ENCODE measurements at places on chromosomes 16 and 17. TPM values are rescaled to one million over a fixed set of nuclear protein-coding genes. Genes with fewer than 3 reads are reported as not detected.

HSF5 gene
- total RNA-seq, result not detected

DUSP14 gene
- total RNA-seq, result 23.1 TPM

SOX8 gene
- 1.8 TPM for total RNA-seq

SRP68 gene
- 100 TPM for total RNA-seq

LRRC75A gene
- total RNA-seq, result 1.2 TPM

PYY gene
- not detected for total RNA-seq

USP43 gene
- 7.3 TPM for total RNA-seq

HAGHL gene
- 41.1 TPM for total RNA-seq

AOC2 gene
- 0.85 TPM for total RNA-seq

GRCh38 chr16:89003831-89004208, 26.8 kb upstream of the CBFA2T3 start:
- no peak for DNase-seq

GRCh38 chr17:41492771-41493170, 3.1 kb upstream of the KRT36 start:
- DNase-seq, result no peak

DNA sequence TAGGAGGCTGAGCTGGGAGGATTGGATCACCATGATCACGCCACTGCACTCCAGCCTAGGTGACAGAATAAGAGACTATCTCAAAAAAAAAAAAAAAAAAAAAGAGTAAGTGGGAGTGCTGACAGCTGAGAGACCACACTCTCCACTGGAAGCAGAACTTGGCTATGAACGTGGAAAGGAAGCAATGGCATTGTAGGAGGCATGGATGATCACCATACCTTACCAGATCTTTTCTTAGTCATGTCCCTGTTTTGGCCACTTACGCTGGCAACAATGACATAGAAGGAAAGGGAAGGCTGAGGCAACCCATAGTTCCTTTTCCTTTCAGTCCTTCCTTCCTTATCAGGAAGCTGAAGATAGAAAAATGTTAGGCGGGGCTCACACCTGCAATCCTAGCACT, 3.7 kb upstream of the ATP1B2 start:
- no peak for DNase-seq

- DNase-seq, result no peak
Observed at GRCh38 chr16:20763461-20764232, at the start of gene ACSM3. TSS of gene ACSM3 (plus strand) at chr16:20764014. CDS start at chr16:20770035, 6,021 bp downstream.

GRCh38 chr17:73371836-73372235, 60.0 kb upstream of the CDC42EP4 start:
- DNase-seq, result no peak

DNA sequence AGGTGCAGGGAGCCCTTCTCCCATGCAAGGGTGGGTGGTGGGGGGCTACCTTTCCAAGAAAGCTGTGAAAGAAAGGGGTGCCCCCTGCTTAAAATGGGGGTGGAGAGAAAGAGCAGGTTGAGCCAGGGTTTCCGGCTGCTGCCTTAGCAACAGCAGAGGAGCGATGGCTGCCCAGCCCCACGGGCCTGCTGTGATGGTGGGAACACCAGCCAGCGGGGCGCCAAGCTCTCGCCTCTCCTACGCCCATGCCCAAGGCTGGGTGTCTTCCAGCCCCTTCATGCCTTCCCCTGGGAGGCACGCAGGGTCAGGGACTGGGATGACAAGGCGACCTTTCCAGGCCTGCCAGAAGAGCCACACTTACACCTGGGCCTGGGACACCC, 3.0 kb downstream of the FMNL1 start:
- DNase-seq, result no peak

DNA sequence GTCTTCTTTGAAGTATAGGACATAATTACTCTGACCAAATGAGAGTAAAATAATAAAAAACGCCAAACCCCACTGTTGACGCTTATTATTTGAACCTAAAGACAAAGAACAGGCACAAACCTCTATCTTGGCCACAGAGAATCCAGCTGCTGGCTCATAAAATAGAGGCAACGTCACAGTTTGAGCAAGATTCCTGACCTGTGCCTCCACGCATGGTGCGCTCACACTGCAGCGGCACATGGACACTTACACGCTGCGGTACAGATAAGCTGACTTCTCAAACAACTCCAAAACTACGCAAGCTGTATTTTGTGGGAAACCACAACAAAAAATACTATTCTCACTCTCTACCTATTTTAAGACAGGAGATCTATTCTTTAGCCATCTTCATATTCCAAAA, 38.8 kb upstream of the TRAP1 start:
- no peak for DNase-seq

DNA sequence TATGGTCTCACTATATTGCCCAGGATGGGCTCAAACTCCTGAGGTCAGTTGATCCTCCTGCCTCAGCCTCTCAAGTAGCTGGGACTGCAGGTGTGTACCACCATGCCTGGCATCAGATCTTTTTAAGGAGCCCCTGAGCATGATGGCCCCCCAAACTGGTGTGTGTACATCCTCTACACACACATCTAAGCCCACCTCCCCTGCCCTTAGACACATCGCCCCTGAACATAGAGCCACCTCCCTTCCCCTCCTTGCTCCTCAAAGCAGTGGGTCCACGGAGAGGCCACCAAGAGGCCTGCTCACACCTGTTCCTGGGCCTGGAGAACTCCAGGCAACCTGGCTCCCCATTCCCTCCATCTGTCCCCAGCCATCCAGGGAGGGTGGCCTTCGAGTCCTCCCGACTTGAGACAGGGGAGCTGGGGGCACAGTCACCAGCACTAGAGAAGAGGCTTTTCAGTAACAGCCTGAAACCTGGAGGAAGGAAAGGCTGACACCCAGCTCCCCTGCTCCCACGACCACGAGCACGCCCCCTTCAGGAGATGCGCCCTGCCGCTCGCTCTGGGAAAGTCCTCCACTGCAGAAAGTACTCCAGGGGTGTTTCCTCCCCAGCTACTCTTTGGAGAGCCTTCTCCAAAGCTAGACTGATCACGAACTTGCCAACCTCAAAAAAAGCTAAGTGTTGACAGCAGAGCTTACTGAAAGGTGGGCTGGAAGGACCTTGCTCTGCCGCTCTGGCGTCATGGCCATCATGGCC, 12.6 kb upstream of the PRR29 start:
- no peak for DNase-seq

GRCh38 chr17:40450175-40450574, 6.9 kb downstream of the IGFBP4 start:
- DNase-seq, result no peak

GRCh38 chr17:2347805-2348685, 10.7 kb downstream of the SGSM2 start:
- DNase-seq, result no peak

GRCh38 chr17:67491009-67491680, 114.1 kb downstream of the PITPNC1 start:
- DNase-seq, result no peak

GRCh38 chr17:66702106-66702936, 132.6 kb upstream of the CACNG5 start:
- DNase-seq, result peak; percentile 72

GRCh38 chr16:46789499-46790414, 41.2 kb downstream of the C16orf87 start:
- DNase-seq, result no peak

- no peak for DNase-seq
Observed at GRCh38 chr16:20049831-20050230, 23.9 kb downstream of the GPR139 start.

- no peak for DNase-seq
Observed at GRCh38 chr16:61887903-61888302, 148.3 kb downstream of the CDH8 start.

DNA sequence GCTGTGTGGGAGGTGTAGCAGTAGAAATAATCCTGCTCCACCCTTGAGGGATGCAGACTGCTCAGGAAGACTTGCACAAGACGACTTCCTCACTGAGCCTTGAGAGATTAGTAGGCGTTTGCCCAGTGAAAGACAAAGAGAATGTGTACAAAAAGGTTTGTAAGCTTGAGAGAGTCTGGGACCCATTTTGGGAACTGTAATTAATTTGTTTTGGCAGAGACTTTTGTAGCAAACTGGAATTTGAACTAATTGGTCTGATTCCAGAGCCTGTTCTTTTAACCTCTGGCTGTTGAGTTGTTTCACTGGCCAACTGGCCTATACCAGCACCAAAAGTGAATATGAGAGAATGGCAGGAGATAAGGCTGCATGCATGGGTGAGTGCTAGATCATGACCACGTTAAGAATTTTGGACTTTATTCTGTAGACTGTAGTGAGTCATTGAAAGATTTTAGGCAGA, 75.5 kb downstream of the AATF start:
- no peak for DNase-seq

DNA sequence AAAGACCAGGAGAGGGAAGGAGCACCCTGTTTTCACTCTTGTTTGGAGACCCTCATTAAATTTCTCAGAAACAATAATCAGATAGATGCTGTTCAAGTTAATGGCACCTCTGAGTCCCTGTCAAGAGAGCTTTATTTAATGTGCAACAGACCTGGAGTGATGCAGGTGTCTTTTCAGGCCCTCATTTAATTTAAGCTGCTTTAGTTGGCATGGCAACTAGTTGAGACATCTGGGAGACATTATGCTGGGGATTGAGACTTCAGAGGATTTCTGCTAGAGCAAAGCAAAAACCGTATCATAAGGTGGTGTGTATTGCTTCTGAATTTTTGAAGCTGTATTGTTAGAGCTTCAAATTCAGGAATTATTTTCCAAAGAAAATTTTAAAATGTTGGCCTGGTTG, 108.5 kb downstream of the NLK start:
- no peak for DNase-seq

GRCh38 chr17:3983606-3984484, 19.6 kb upstream of the ATP2A3 start:
- DNase-seq, result no peak

DNA sequence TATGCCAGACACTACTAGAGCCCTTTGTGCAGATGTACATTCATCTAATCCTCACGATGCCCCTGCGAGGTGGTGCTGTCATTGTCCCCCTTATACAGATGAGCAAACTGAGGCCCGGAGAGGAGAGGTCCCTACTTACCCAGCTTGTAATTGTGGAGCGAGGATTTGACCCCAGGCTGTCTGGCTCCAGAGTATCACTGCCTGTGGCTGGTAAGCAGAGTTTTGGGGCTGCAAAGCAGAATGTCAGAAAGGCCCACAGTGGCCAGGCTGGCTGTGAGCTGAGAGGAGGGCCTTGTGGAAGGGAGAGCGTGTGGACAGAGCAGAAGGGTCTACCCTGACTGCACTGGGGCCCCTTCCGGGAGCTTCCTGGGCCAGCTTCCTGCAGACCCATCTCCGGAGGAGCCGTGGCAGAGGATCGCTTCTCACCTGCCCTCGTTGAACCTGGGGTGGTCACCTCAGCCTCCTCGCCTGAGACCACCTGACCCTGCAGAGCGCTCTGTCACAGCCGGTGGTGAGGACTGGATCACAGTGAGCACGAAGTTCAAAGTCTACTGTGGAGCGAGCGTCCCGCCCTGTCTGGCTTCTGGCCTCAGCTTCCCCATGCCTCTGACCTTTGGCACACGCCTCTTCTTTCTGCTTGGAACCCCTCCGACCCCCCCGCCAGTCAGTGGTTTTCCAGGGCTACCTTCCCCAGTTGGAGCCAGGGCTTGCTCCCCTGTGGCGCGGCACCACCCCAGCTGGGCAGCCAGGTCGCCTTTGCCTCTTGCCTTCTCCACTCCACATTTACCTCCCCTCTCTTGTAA, 12.1 kb downstream of the CMIP start:
- no peak for DNase-seq

- DNase-seq, result no peak
Observed at GRCh38 chr16:58243528-58244004, 45.7 kb upstream of the CSNK2A2 start.

DNA sequence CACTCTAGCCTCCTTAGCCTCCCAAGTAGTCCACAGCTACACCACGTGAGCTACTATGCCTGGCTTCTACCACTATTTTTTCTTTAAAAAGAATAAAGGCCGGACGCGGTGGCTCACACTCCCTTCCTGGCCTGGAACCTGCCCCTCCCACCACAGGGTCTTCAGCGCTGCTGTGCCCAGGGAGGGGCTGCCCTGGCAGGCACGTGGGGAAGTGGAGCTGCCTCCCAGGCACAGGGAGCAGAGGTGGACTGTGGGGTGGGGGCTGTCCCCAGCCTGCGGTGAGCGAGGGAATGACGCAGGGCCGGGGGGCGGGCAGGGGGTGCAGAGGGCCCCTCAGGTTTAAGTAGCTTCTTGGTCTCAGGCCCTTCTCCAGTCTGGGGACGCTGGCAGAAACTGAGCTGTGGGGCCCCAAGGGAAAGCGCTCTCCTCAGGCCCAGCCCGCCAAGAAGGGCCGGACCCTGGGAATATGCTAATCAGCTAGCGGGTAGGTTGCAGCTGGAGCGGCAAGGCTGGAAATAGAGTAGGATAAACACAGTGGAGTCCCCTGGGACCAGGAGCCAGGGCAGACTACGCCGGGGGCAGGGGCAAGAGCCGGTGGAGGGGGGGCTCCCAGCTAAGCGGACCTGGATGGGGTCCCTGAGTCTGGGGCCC, 46.8 kb downstream of the TIMM22 start:
- no peak for DNase-seq

DNA sequence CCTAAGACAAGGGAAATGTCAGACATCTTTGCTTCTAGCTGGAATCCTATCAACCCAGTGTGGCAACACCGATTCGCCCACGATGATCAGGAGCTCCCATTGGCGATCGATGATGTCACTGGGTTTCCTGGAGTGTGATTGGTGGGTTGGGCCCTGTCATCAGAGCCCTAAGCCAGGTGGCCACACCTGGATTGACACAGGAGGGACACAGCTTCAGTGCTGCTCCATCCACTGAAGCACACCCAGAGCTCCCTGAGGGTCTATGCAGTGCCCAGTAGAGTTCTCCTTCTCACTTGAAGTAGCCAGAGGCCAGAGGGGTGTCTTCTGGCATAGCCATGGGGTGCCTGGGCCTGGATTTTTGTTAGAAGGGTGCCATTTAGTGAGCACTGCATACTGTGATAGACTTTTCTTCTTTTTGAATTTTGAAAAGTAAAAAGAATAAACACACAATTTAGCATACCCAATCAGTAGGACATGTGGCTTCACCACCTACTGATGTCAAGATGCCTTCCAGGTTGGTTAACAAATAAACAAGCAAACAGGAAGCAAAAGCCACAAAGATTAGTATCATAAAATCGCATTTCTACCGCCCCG, 77.6 kb downstream of the CMIP start:
- no peak for DNase-seq

DNA sequence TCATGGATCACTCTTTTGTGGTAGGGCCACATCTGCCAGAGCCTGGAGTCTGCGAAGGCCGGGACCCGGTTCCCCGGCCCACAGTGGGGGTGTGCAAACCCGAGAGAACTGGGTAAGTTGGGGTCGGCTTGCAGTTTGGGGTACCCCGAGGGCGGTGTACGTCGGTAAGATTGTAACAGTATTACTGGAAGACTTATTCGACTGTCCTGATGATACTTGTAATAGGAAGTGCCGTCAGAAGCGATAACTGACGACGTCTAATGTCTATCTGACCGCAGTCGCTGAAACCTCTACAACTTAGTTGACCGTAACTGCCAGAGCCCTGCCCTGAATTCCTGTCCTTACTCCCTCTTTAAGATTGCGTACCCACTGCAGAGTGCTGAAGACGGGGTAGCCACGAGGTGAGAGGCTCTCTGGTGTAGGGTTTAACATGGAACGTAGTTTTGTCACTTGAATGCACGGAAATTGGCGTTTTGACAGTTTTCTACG, 24.0 kb downstream of the TRPV2 start:
- no peak for DNase-seq

- no peak for DNase-seq
Observed at GRCh38 chr17:43418441-43419374, 19.9 kb downstream of the ARL4D start.

All from Panc1 (cell line).